Right kidney (tissue), 9 donors: ENCODE measurements at places on chromosomes 7 and 10.
A peak's percentile ranks its signal among the peaks of the same experiment; 100 is the strongest.

DNA sequence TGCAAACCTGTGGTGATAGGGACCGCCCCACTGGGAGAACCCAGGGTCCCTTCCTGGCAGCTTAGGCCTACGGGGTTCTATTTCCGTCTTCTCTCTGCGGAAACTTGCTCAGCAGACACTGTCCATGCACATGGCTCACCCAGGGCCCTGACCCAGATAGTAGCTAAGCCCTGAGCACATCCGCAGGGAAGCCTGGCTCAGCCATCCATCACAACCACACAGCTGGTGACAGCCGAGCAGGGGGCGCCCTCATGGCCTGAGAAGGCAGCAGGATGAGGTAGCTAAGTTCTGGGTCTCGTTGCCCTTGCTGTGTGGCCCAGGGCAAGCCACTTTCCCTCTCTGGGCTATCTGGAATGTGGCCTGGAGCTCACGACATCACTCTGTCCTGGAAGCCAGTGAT is 23.3 kb downstream of the NPTX2 start:
- no peak for DNase-seq

- DNase-seq: no peak
Observed at GRCh38 chr10:43125881-43126731, 12.1 kb upstream of the CSGALNACT2 start.

DNA sequence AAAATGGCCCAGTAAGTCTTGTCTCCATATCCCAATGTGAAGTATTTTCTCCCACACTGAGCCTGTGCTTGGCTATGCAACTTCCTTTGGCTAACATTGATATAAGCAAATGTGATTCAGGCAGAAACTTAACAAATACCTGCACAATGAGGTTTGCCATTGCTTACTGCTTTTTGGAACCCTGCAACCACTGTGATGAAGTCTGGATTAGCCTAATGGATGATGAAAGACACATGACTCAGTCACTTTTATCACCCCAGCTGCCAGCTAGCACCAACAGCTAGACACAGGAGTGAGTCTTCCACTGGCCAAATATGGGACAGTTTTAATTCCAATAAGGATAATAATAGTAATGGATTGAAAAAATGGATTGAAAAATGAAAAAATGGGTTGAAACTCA is 854.5 kb downstream of the GRM8 start:
- no peak for DNase-seq

- DNase-seq: no peak
Observed at GRCh38 chr10:108904163-108904838, 1019.0 kb downstream of the XPNPEP1 start.

DNA sequence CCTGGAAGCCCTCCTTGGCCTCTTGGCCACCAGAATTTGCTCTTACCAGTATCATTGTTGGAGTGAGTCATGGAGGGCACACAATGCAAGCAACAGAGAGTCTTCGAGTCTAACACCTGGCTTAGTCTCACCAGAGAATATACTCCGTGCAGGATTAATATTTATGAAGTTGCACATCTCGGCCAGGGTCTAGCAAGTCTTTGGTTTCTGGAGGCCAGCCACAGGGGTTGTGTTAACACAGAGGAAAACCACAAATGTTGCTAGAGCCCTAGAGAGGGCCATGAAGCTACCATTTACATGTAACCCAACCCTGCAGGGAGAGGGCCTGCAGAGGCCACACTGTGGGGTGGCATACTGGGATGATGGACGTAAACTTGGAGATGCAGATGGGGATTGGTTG is 71.8 kb downstream of the MTPN start:
- no peak for DNase-seq

DNA sequence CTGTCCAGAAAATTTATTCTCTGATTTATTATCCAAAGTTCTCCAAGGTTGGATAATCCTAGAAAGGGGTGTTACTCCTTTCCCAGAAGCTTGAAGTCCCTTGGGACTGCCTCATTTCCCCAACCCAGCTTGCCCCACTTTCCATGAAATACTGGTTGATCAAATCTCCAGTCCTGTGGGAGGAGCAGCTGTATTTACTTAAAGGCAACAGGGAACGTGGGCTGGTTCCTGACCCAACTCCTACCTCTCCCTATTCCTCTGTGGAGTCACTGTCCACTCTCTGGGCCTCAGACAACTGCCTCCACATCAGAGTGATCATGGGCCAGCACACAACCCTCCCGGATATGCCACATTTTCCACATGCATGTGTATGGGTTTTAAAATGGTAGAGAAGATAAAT is 166.2 kb upstream of the PRR15 start:
- no peak for DNase-seq

- DNase-seq: peak; percentile 89
Observed at GRCh38 chr10:13707156-13707881, 120.6 kb downstream of the PRPF18 start.
